ENCODE measurements at places on chromosomes 12 and 14.

DNA sequence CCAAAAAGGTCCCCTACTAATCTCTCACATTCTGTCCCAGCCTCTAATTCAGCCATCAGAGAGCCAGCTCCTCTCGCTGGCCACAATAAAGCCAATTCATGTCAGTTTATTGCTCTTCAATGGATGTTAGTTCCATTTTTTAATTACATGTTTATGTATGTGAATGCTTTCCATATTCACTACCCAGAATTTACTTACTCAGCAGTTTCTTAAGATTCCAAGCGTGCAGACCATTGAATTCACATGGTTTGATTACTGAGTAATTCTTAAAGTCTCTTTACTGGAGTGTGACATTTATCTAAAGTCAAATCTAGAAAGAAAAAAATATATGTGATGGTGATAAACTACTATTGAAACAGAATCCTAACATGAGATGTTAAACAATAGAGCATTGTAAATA, 102.2 kb downstream of the LLPH start:
- no peak for DNase-seq

DNA sequence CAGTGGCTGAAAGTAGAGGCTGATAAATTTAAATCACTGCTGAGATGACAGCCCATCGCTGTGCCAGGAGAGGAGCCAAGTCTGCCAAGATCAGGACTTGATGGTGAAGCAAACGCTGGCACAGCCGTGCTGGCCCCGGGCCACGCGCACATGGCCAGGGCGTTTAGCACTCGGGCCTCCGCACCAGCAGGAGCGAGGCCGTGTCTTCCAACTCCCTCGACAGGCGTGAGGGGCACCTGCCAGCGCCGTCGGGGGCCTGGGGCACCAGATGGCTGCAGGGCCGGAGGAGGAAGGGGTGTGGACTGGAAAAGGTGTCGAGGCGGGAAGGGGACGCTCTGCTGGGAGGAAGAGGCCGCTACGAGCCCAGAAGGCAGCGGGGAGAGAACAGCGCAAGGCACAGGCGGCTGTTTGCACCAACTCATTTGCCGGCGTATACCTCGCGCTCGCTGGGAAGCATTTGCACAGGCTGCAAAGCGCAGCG, 29.5 kb downstream of the RIMBP2 start:
- no peak for DNase-seq

DNA sequence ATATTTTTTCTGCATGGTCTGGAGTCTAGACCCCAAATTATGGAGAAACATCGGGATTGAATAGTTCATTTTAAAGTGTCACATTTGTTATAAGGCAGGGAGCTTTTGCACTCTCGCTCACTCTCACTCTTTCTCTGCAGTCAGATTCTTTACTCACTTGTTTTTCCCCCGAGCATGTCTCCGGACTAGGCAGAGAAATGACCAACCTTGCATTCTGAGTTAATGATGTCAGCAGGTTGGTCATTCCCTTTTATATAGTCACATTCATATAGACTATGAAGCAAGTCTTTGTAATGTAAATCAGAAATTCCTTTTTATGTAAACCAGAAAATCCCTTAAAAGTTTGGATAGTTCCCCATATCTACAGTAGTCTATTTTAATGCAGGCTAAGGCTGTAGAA, 4.1 kb downstream of the C12orf75 start:
- no peak for DNase-seq

- no peak for DNase-seq
Observed at GRCh38 chr12:89781156-89781555, 72.5 kb upstream of the ATP2B1 start.

GRCh38 chr12:1720494-1720893, 29.6 kb downstream of the ADIPOR2 start:
- no peak for DNase-seq

DNA sequence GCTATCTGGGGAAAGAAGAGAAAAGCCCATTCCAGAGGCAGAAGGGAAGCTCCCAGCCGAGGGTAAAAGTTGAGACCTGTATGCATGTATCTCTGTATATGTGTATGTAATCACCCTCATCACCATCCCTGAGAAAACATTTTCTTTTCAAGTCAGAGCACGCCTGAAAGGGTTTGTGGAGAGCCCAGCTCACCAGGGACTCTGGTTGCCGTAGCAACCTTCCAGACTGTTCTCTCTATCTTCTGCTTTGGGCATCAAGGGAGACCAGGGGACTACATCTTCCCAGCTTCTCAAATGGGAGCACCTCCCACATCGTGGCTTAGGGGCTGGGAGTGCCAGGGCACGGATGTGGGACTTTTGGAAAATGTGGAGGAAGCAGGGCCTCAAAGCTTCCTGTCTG, 93.5 kb downstream of the GALNT8 start:
- no peak for DNase-seq

DNA sequence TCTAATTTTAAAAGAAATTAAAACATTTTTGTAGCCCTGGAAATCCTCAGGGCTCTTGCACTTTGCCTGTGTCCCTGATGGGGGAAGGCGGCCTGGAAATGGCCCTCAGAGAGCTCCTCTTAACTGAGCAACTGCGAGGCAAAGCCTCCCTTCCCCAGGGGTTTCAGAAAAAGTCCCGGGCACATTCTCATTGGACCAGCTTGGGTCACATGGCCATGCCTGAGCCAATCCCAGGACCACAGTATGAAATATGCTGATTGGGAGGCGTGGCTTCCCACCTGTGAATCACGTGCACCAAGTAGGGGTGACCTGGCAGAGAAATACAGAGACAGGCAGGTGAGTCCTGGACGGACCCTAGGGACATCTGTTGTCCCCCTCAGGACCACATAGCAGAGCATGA, 90.4 kb upstream of the SFSWAP start:
- DNase-seq, result no peak

DNA sequence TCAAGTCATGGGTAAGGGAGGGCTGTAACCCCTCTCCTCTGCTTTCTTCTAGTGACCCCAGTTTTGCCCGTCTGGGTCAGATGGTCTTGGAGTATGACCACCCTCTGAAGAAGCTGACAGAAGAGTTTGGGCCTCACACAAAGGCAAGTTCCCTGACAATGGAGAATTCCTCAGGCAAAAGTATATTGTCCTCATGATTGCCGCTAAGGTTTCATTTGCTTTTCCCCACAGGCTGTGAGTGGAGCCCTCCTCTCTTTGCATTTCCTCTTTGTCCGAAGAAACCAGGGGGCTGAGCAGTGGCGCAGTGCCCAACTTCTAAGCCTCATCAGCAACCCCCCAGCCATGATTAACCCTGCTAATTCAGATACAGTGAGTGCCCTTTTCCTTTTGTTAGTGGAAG, 12.1 kb downstream of the NCKAP1L start:
- no peak for DNase-seq

GRCh38 chr14:34983148-34983760, 462 bp downstream of the SRP54 start:
- DNase-seq, result no peak

GRCh38 chr14:94239406-94239805, 53.7 kb downstream of the SERPINA10 start:
- DNase-seq, result no peak

- DNase-seq, result no peak
Observed at GRCh38 chr12:132521712-132522292, 31.9 kb downstream of the FBRSL1 start.

DNA sequence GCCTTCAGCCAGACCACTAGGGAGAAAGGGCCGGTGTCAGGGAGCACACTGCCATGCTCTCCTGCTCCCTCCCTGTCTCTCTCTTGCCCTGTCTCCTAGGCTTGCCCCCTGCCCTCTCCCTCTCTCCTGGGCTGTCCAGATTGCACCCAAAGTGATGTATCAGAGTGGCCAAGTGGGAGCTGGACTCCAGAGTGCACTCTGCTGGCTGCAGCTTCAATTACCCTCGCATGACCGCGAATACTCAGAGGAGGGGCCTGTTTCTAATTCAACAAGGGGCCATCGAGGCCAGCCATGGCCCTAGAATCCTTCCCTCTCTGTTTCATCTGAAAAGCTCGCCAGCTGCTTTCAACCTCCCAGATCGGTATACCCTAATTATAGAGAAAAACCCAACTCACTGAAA, 206.4 kb upstream of the FKBP4 start:
- no peak for DNase-seq

- DNase-seq, result no peak
Observed at GRCh38 chr12:32535288-32535999, 136.1 kb downstream of the FGD4 start.

Data from stimulated activated CD4-positive, alpha-beta T cell treated with anti-CD3 and anti-CD28 coated beads, Interleukin-15, amount 100 ng/mL, for 24 hours (primary cell).